ENCODE measurements at places on chromosomes 5 and 9. TPM values are rescaled to one million over a fixed set of nuclear protein-coding genes. Genes with fewer than 3 reads are reported as not detected.

Gene TAF1L
- 0.05 TPM for total RNA-seq

Gene FYB1
- total RNA-seq = 198 TPM

Gene CCDC192
- not detected for total RNA-seq

Gene ACOT12
- total RNA-seq = not detected

Gene SPATA31D3
- not detected for total RNA-seq

DNA sequence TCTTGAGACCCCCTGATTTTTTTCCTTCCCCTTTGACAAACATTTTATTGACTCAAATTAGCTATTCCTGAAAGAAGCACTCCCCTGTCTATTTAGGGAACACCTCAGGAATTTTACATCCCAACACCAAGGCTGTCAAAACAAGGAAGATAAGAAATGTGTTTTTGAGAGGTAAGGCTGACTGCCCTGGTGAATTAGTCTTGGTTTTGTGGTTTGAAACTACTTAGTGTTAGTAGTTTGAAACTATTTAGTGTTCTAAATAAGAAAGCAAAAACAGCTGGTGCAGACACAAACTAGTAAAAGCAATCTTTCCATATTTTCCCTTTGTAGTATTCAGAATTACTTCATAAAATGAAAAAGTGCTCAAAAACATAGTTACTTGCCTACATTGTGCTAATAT lies 120.7 kb downstream of the PCSK1 start:
- DNase-seq = no peak

DNA sequence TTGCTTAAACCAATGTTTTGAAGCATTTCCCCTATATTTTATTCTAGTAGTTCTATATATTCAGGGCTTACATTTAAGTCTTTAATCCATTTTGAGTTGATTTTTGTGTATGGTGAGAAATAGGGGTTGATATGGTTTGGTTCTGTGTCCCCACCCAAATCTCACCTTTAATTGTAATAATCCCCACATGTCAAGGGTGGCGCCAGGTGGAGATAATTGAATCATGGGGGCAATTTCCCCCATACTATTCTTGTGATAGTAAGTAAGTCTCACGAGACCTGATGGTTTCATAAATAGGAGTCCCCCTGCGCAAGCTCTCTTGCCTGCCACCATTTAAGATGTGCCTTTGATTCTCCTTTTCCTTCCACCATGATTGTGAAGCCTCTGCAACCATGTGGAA lies 92.2 kb upstream of the TBC1D2 start:
- peak; percentile 7 for DNase-seq

- DNase-seq = no peak
Measured at GRCh38 chr5:102895976-102896375, 140.9 kb downstream of the PAM start.

GRCh38 chr5:28165096-28165495 lies 1126.7 kb upstream of the CDH9 start:
- DNase-seq = no peak

DNA sequence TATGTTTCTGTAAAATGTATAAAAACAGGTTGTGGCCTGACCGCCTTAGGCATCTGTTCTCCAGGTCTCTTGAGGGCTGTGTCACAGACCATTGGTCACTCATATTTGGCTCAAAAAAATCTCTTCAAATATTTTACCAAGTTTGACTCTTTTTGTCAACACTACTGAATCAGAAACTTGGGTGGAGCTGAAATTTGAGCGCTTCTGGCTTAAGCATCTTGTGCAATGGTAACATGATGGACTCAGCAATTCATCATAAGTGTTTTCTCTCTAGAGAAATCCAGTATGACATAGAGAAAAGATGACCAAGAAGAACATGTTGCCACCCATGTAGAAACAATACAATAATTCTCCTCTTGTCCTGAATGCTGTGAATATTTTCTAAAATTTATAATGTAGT lies 387.9 kb downstream of the MAT2B start:
- no peak for DNase-seq

DNA sequence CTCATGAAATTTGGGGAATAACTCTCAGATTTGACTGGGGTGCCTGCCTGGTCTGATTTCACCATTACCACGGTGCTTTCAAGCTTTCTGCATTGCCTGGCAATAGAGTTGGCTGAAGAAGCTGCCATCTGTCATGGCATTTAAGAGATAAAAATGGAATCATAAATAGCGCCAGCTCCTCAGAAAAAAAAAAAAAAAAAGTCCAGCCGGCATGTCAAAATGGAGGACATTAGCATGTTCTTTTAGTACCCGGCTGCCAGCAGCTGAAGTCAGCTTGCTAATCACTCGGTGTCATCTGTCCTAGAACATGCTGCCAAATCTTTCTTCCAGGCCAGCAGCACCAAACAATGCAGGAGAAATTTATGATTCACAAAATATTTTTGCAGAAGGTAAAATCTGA lies 57.7 kb upstream of the CER1 start:
- no peak for DNase-seq

GRCh38 chr5:79456400-79456799 lies 57.5 kb downstream of the HOMER1 start:
- no peak for DNase-seq

DNA sequence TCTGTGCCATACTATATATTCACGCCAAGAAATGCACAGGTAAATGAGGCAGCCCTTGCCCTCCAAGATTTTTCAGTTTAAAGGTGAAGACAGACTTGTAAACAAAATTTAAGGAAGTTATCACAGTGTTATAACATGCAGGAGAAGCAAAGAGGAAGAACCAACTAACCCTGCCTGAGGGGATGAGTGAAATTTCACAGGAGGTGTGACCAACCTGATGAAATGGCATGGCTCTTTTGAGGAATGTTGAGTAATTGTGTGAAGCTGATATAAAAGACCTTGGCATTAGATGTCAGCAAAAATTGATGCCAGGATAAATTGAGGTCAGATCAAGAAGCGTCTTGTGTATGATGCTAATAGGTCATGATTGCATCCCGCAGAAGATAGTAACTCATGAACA lies 86.5 kb downstream of the HCN1 start:
- no peak for DNase-seq

GRCh38 chr5:171689853-171690417 lies 95.7 kb upstream of the SMIM23 start:
- no peak for DNase-seq
